Uterus (tissue), 4 donors: ENCODE measurements at places on chromosomes 4 and X. TPM values are rescaled to one million over a fixed set of nuclear protein-coding genes. Genes with fewer than 3 reads are reported as not detected.

The SLC49A3 gene
- total RNA-seq, result 1.2 TPM

The FRG2 gene
- total RNA-seq, result not detected

The NOX1 gene
- total RNA-seq, result not detected

The PHOX2B gene
- total RNA-seq, result not detected

The MAB21L2 gene
- total RNA-seq, result not detected

The JADE1 gene
- 29.7 TPM for total RNA-seq

The HPSE gene
- total RNA-seq, result 10.2 TPM

The CT47B1 gene
- total RNA-seq, result not detected

The PDGFC gene
- total RNA-seq, result 78.8 TPM

The UGT8 gene
- total RNA-seq, result 8.5 TPM

The NDNF gene
- 1.5 TPM for total RNA-seq

The PPP4R3C gene
- total RNA-seq, result not detected

The USP17L24 gene
- total RNA-seq, result not detected

The KLF8 gene
- 36.8 TPM for total RNA-seq

The ZAR1 gene
- not detected for total RNA-seq

The ZBTB33 gene
- 7.6 TPM for total RNA-seq
